ENCODE measurements at places on chromosomes 6 and 20.

DNA sequence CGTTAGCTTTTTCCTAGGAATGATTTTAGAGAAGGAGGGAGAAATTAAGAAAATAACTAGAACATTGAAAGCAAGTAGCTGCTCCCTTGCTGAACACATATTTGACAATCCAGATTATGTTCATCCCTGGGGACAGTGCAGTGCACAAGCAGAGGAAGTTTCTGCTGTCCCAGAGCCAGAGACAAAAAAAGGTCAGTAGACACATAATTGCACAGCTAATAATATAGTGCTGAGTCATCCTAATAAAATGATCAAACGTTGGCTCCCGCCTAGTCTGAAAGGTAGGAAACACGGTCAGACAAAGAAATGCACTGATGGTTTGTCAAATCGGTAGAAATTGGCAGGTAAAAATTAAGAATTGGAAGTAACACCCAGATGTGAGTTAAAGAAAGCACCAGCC lies 21.7 kb upstream of the SSTR4 start:
- DNase-seq: no peak

DNA sequence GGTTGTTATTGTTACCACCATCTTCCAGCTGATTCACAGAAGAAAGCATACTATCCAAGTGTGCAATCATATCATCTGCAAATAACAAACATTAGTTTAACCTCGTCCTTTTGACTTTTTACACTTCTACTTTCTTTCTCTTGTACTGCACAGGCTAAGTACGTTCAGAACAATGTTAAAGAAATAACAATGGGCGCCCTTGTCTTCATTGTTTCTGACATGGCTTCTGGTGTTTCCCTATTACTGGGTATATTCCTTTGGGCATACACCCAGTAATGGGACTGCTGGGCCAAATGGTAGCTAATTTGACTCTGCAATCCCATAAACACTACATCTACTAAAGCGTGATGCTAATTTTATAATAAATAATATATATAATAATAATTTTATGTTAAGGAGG lies 146.7 kb downstream of the GJA10 start:
- no peak for DNase-seq

- DNase-seq: no peak
These were observed 64.4 kb downstream of the TMEM170B start for GRCh38 chr6:11601776-11602605.

- no peak for DNase-seq
These were observed 26.7 kb downstream of the IYD start for GRCh38 chr6:150395388-150396009.
